ENCODE measurements at places on chromosomes 6 and 20. TPM values are rescaled to one million over a fixed set of nuclear protein-coding genes. Genes with fewer than 3 reads are reported as not detected.

Gene AVP
- not detected for total RNA-seq

Gene CLDN20
- not detected for total RNA-seq

Gene ZBTB12
- 1.8 TPM for total RNA-seq

Gene PSMB9
- total RNA-seq, result 10.8 TPM
